ENCODE measurements at places on chromosomes 3 and 15.

- no peak for DNase-seq
Observed at GRCh38 chr3:4888913-4889846, 90.1 kb upstream of the BHLHE40 start.

GRCh38 chr3:190886945-190887344 is 24.5 kb upstream of the GMNC start:
- DNase-seq = no peak

- no peak for DNase-seq
Observed at GRCh38 chr3:55842204-55842603, 355.1 kb upstream of the WNT5A start.

DNA sequence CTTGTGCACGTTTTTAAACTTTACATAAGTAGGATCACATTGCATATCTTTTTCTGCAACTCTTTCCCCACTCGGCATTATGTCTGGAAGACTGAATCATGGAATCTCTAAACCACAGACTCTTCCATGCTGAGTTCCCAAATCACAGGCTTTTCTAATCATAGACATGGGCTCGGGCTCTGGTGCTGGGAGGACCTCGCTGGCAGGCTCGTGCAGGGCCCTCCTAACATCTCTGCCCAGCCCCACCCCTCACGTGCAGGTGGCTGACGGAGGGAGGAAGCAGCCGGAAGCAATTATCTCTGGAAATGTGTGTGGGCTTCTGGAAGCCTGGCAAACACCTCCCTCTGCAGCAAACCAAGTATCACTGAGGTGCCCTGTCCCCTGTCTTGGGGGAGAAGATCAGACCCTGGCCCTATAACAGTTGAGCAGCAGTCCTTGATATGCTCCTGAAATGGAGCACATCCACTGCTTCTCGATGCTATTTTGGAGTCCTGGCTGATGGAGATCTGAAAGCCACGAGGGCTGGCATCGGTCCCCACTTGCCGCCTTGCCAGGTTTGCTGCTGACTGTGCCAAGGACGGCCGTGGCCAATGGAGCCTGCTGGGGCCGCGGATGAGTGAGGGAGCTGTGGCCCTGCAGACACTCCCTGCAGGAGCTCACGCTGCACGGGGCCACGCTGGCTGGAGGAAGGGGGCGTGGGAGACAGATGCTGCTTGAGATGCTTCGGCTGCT is 4.4 kb upstream of the IQSEC1 start:
- DNase-seq = no peak

- DNase-seq = no peak
Observed at GRCh38 chr15:88246081-88246480, 10.5 kb downstream of the NTRK3 start.

GRCh38 chr15:42175671-42176070 is 19.2 kb upstream of the PLA2G4F start:
- no peak for DNase-seq

DNA sequence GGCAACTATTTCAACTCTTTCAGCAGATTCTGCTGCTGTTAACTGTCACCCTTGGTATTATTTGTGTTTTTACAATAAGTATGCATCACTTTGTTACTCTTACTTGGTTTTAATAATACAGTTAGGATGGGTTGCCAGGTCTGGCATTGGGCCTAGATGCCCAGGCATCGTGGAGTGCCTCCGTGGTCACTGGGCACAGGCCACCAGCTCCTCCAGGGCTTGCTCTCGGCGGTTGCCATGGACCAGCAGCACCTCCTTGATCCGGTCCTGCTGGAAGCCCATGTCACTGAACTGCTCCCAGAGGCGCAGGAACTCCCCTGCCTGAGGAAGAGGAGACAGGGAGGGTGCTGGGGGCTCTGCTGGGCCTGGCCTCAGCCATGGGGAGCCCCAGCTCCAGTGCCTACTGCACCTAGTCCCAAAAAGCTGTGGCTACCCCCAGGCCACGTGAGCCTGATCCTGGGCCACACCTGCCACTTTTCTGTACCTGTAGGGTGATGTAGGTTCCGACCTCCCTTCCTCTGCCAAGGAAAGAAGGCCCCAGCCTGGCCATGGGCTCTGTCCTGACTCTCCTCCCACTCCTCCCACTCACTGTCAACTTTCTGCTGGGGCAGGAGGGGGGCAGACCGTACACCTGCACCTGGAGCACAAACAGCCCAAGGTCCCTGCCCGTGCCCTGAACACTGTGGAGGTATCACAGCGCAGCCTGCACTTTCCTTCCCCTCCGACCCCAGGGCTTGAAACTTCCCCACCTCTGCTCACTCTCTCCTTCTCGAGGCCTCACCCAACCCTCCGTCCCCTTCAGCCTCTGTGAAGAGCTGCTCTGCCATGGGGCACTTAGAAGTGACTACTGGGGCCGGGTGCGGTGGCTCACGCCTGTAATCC is 16.6 kb downstream of the KBTBD13 start:
- DNase-seq = no peak

- DNase-seq = no peak
Observed at GRCh38 chr3:16063603-16064002, 110.9 kb upstream of the GALNT15 start.

DNA sequence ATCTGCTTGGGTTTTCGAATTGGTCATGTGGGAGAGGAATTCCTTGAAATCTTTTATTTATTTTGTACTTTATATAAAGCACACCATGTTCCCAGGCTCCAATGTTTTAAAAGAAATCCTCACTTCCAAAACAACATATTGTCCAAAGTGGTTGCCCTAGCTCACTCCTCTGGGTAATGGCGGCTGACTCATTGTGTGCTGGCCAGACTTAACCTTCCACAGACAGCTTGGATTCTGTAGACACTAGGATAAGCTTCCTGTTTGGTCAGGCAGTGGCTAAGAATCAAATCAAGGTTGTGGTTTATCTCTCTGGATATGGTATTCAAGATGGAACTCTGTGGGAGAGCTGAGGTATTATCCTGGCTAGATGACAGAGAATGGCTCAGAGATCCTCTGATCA is 55.8 kb upstream of the FAM98B start:
- DNase-seq = no peak

DNA sequence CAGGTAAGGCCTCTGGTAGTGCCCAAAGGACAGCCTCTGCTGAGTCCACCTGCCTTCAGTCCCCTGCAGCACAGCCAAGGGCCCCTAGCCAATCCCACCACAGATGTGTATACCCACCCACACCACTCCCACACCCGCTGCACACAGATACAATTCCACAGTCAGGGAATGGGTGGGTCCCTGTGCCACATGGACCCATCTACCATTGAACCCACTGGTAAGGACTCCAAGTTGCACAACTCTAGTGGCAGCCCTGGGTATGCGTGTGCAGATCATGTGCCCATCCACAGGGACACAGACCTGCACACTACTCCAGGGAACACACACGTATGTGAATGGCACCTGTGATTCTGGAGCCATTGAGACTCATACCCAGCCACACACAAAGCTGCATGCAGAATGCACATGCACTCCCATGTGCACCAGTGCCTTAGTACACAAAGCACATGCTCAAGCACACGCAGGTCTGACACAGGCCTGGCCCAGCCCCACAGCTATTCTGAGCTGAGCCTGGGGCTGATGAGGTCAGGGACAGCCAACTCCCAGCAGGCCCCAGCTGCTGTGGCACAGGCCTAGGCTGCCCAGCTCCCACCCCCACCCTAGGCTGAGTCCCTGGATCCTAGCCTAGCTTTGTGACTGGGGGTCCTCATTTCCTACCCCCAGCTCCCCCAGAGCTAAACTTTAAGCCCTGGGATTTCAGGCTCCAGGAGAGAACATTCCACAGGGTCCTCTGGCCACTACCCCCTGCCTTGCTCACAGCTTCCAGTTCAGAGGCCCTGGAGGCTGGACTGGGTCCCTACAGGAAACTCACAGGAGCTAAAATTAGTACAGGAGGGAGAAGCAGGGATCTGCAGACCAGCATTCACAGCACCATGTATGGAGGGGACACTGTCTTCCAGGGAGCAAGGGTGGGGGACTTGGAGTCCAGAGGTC is 2.7 kb upstream of the ALS2CL start:
- no peak for DNase-seq

DNA sequence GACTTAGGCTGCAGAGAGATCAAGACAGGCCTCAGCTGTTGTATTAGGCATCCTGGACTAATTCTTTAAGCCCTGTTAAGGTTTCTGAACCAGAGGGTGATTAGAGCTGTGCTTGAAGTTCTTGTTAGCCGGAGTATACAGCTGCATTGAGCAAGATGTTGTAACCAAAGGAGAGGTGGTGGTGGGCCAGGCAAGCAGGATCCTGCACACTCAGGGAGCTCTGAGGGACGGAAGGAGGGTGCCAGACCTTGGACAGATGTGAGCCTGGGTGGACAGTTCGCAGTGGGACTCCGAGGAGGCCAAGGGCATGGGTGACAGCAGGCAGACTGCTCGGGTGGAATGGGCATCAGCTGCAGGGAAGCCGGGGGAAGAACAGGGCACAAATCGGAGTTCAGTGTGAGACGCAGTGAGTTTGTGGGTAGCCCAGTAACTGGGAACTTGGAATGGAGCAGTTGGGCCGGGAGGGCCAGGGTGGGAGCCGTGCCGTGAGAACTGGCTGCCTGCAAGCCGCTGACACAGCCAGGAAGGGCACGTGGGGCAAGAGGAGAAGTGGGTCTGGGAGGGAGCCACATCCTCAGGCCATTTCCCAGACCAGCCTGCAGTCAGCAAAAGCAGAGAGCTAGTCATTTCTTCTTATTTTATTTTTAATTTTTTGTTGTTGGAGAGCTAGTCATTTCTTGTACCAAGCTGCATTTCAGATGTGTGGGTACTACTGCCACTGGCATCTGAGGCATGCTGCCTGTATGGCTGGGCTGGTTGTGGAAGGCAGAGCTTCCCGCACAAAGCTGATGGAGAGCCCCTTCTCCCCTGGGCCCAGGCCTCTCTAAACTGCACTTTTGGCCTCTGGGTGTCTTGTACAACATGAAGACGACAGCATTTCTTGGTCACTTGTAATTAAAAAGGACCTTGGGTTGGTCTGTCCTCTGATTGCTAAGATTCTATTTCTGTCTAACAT is 61.0 kb downstream of the PGPEP1L start:
- no peak for DNase-seq

DNA sequence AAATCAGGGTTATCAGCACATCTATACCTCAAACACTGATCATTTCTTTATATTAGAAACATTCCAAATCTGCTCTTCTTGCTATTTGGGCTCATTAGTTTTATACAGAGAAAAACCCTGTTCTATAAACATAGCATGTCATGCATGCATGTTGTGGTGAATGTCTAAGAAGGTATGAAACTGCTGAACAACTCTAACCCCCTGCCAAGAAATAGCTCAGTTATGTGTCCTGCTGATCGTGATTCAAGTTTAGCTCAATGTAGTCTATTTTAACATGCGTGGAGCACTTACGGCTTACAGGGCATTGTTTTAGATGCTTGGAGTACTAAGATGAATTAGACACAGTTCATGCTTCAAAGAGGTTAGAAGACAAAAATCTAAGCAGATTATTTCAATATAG is 35.8 kb downstream of the MYH15 start:
- DNase-seq = no peak

DNA sequence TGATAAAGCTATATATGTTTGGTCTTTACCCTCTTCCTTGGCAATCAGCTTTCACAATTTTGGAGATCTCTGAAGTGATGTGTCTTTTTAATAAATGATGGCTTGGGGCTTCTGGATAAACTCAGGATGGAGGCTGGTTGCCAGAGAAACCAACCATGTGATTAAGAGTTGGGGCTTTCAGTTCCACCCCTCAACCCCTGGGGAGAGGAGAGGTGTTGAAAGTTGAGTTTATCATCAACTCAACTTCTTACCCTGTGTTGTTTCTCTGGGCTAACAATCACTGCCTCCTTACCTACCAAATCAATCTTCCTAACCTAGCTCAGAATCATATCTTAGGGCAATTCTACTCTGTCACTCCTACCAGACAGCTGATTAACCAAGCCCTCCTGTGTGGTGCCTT is 735.8 kb downstream of the ZPLD1 start:
- no peak for DNase-seq

DNA sequence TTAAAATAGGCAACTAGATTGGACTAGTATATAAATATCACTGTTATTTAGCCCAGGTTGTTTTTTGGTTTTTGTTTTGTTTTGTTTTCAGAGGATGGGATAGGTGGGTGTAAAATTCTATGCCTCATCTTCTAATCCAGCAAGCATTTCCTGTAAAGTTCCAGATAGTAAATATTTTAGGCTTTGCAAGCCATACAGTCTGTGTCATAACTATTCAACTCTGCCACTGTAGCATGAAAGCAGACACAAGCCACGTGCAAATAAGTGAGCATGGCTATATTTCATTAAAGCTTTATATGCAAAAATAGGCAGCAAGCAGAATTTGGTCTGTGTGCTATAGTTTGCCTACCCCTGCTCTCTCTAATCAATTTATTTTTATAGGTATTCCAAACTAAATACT is 657.3 kb upstream of the TGFBR2 start:
- DNase-seq = no peak

GRCh38 chr3:164194842-164195241 is 883.5 kb downstream of the SI start:
- no peak for DNase-seq

DNA sequence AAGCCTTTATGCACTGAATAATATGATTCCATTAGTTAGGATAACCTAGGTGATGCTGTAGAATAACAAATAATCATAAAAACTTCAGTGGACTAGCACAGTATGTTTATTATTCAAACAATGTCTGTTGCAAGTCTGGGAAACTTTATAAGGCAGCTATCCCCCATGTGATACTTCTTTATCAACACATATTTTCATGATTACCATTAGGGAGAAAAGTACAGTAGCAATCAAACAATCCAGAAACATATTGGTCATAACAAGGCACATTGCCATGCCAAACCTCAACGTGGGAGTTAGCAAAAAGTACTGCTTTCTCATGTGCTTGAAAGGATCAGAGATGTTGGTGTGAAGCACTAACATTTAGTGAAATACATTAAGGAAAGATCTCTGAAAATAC is 35.5 kb downstream of the EOMES start:
- no peak for DNase-seq

GRCh38 chr3:98573181-98573728 is 20.2 kb downstream of the CPOX start:
- no peak for DNase-seq

GRCh38 chr15:72873379-72874233 is 90.0 kb upstream of the ADPGK start:
- no peak for DNase-seq

GRCh38 chr3:188554404-188554803 is 400.4 kb downstream of the LPP start:
- DNase-seq = no peak

DNA sequence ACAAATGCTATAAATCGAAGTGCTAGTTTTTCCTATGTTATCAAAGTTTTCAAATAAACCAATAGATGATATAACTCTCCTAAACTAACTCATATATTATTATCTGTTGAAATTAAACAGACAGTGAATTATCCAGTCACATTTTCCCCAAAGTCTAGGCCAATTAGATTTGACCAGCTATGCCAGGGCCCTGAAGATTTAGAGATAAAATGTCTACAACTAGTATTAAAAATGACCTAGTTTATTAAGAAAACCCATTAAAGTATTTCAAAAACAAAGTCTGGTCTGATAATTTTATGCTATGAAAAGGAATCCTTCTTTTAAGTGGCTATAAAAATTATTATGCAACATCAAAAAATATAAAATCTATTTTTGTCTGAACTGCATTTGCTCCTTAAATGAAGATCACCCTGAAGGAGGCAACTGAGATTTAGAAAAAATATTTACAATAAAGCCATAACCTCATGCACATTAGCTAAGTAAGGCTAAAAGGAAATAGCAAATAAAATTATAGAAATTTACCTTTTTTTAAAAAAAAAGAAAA is 83.4 kb upstream of the MEX3B start:
- DNase-seq = no peak

- no peak for DNase-seq
Observed at GRCh38 chr3:124552224-124552623, 178.0 kb upstream of the UMPS start.

- no peak for DNase-seq
Observed at GRCh38 chr3:184633237-184633579, 71.6 kb downstream of the EPHB3 start.

GRCh38 chr15:65115086-65115485 is at the start of gene UBAP1L:
Gene UBAP1L, minus strand, starts transcription at chr15:65115200. Its CDS starts 8,985 bp downstream, at chr15:65106215.
- no peak for DNase-seq
